Heart right ventricle (tissue), 16 donors: ENCODE measurements at places on chromosomes 7 and 10. TPM values are rescaled to one million over a fixed set of nuclear protein-coding genes. Genes with fewer than 3 reads are reported as not detected.
A peak's percentile ranks its signal among the peaks of the same experiment; 100 is the strongest.

DNA sequence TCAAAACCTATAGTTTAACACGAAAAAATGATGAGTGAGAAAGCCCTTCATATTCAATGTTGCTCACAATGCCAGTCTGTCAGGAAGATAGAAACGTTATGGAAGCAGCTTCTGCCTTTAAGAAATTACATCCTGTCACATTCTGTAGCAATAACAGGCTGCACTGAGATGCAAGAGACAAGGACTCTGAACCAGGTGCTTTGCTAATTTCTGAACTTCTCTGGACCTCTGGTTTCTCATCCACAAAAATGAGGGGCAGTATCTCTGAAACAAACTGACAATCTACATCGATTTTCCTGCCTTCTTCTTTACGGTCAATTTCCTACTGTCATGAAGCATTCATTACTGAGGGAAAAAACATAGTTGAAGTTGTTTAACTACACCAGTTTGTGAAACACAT is 234.0 kb downstream of the SNX13 start:
- DNase-seq: no peak

Gene LRRC18
- polyA plus RNA-seq: not detected

GRCh38 chr7:138878856-138879255 is 80.9 kb upstream of the ATP6V0A4 start:
- DNase-seq: no peak

DNA sequence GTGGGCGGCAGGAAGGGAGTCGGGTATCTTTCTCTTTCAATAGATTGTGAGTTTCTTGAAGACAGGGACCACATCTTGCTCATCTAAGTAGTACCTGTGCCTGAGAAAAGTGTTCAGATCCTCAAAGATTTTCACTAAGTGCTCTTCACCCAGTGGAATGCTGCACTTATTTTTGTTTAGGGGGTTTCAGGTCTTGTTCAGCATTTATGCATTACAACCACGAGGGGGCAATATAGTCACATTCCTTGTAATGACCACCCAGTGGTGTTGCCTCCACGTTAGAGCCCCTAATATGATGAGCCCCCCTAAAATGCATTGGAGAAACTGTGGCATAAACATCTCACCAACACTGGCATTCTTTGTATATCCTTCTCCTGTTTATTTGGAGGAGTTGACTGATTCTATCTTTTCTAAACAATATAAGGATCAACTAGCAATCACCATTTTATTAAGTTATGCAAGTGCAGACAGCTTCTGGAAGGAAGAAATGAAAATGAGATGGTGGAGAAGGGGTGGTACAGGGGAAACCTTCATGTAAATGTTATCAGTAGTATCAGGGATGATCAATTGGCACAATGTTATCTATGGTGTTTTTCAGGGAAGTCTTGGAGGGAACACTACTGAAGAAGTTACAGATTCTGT is 3.1 kb upstream of the PAPSS2 start:
- DNase-seq: no peak

DNA sequence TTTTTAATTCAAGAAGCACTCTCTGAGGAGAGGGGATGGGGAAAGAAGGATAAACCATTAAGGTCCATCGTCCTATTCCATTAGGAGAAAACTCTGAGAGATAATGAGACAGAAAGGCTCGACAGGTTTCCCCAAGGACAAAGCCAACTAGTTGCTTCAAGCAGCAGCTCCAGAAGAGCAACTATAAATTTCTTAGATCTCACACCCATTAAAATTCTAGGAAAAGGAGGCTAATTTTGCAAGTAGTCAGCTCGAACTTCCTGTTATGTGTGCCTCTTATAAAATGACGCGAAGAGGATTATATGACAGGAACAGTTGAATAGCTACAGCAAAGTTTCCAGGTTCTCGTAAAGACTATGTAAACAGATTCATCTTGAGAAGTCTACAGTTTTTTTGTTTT is 52.0 kb upstream of the ST8SIA6 start:
- no peak for DNase-seq

GRCh38 chr10:110610308-110610774 is 33.8 kb upstream of the RBM20 start:
- peak; percentile 66 for DNase-seq

Gene CARD11
- polyA plus RNA-seq: 0.22 TPM

DNA sequence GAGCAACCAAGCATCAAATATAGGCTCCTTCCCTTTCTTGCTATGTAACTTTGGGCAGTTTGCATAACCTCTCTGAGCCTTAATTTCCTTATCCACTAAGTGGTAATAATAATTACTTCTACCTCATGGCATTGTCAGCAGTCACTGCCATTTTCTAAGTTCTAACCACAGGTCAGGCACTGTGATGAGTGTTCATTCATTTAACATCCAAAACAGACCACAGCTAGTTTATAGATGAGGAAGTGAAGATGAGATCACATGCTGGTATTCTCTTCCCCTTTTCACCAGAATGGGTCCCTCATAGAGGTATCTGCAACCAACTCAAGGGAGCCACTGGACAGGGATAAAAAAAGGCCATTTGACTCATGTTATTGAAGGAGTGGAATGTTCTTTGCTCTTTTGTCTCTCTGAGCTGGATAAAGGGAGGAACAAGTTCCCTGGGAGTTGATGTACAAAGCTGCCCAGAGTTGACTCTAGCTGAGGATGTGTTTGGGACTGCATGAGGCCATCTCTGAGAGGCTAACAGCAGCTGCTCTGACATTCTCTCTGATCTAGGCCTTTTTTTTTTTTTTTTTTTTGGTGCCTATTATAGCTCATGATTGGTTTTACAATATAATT is 65.0 kb downstream of the DNAJC12 start:
- DNase-seq: no peak

DNA sequence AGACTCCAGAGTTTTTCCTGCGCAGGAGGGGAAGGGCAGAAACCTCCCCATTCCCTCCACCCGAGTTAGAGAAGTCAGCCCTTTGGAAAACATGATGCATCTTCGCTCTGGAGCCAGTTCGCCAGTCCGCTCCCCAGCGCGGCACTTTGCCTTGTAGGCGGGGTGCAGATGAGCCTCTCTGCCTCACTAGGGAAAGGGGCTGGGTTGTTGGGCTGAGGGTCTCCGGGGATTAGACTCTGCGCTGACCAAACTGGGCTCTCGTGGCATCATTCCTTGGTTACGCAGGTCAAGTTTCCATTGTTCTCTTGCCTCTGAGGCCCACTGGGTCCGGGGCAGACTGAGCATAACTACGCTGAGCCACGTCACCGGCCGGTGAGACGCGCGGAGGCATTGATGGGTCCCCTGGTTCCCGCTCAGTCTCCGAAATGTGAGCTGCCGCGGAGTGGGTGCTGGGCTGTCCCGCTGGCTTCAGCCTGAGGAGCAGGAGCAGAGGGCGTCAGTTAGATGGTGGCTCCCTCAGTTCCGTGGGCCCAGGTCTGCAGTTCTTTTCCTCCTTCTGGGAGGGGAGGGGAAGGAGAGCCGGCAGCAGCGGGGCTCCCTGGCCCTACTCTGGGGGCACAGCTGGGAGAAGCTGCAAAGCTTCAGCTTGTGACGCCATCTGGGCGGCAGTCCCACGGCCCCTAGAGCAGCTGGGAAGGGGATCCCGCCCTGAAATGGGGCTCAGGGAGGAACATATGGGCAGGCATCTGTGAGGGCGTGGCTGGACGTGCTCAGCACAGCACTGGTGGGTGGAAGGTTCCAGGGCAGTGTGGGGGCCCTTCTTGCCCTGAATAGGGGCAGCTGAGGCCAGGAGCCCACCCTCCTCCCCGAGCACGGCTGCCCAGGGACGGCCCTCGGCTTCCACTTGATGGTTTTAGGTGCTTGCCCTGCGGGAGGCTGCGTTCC is 121.3 kb upstream of the BTBD16 start:
- peak; percentile 63 for DNase-seq

DNA sequence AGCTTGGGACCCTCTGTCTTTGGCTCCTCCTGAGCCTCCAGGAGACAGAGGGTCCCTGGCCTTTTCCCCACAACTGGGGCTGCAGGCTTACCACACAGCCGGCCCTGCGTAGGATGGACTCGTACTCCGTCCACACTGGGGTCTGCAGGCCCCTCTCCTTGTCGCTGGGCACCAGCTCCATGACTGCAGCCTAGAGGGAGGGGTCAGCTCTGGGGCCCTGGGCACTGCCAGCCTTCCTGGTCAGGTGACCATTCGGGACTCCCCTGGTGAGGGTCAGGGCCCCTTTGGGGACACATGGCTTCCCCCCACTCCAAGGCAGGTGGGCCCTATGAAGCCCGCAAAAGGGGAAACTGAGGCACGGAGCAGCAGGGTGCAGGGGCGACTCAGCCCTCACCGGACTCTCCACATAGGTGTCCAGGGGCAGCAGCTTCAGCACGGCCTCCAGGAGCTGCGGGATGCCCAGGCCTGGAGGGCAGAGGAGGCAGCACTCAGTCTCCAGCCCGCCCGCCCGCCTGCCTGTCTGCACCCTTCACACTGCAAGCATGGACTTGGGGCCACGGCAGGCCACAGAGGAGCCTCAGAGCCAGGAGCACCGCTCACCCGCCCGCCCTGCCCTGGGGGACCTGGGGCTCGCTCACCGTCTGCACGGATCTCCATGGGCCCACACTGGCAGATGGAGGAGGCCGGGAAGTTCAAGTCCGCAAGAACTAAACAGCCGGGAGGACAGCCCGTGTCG is 1.1 kb downstream of the FUOM start:
- no peak for DNase-seq

- DNase-seq: no peak
Observed at GRCh38 chr10:8967061-8967460, 912.6 kb downstream of the GATA3 start.

DNA sequence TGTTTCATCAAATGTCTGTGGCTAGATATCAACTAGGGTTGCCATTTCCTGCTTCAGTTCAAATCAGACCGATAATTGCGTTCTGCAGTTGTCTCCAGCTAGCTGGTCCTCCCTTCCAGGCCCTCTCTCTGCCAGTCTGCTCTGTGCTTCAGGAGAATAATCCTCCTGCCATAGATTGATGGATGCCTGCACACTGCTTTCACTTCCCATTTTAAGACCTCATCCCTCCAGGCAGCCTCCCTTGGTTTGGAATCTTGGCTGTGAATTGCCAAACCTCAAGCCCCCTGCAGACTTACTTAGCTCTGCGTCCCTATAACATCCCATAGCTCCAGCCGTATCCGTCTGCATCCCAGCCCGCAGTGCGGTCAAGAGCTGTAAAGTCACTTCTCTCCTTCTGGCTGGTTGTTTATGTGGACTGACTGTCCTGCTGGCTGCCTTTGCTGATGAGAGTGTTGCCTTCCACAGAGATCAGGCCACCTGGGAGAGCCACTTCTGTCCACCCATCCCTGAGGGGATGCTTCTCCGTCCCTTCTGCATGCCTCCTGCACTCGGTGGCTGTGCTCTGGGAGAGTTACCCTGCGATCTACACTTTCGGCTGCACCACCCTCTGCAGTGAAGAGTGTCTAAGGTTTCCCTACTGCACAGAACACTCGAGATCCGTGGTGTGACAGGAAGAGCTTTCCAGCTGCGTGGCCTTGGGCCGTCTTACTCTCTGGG is 22.4 kb upstream of the KLF6 start:
- no peak for DNase-seq

Gene DPP6
- polyA plus RNA-seq: 0.07 TPM

Gene DGKI
- 0.22 TPM for polyA plus RNA-seq

GRCh38 chr10:45373003-45373575 is 927 bp upstream of the ALOX5 start:
- DNase-seq: no peak

DNA sequence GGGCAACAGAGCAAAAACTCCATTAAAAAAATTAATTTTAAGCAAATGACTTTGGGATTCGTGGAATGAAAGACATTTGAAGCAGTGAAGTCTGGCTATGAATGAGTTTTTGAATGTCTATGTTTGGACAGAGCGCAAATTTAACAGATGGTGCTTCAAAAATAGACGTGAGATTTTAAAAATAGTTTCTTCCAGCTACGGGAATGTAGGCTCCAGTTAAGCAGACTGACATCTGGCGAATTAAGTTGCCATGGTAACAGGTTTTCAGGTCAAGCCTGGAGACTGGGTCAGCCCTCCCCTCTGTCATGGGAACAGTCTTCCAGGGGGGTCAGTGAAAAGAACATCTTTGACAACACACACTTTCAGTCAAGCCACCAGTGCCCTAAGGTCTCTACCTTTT is 62.0 kb downstream of the MYOF start:
- DNase-seq: no peak

Gene LRRC17
- 2.5 TPM for polyA plus RNA-seq

Gene CYP2C18
- not detected for polyA plus RNA-seq

- no peak for DNase-seq
Observed at GRCh38 chr7:79653136-79653631, 199.7 kb upstream of the MAGI2 start.

- no peak for DNase-seq
Observed at GRCh38 chr10:23263441-23264164, 71.5 kb downstream of the PTF1A start.

DNA sequence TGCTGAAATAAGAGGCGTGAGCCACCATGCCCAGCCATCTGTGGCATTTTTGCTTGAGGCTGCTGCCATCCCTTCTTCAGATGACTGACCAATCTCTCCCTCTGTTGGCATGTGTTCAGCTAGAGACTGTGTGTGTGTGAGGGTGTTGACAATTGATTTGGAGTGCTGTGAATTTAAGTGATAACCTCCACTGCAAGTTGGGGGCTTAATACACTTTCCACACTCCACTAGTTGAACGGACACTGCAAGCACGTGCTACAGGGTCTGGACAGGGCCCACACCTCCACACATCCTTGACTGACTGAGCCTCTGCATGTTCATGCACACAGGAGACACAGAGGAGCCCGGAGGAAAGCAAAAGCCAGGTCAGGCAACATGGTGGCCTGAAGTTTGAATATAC is 51.3 kb downstream of the BRAF start:
- DNase-seq: no peak

GRCh38 chr10:1672001-1672781 is 65.1 kb downstream of the ADARB2 start:
- no peak for DNase-seq

- DNase-seq: peak; percentile 85
Observed at GRCh38 chr10:75399461-75400162, 2.0 kb downstream of the ZNF503 start.

GRCh38 chr10:101575580-101576210 is 12.4 kb downstream of the POLL start:
- DNase-seq: no peak

DNA sequence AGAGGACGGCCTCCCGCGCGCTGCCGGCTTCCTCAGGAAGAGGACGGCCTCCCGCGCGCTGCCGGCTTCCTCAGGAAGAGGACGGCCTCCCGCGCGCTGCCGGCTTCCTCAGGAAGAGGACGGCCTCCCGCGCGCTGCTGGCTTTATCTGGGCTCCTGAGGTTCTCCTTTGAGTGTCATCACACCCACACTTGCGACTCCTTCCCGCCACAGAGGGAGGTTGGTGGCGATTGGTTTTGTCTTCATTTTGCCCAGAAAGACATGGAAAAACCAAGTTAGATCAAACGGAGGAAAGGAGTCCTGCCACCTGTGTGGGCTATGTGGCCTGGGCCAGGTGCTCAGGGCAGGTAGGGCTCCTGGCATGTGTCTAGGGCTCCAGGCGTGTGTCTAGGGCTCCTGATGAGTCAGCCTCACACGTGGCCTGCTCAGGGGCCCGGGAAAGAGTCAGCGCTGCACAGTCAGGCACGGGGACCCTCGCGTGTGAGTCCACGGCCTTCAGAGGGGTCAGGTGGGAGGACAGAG is 138.0 kb downstream of the VIPR2 start:
- DNase-seq: no peak
